Smooth muscle cell of the brain vasculature (primary cell): ENCODE measurements at places on chromosomes 4 and X.

GRCh38 chr4:185524888-185525863 is 10.1 kb downstream of the PDLIM3 start:
- DNase-seq = no peak

- no peak for DNase-seq
These were observed 175.3 kb upstream of the MID1 start for GRCh38 chrX:10795721-10796120.

GRCh38 chr4:73891739-73892405 is 22.7 kb downstream of the CXCL1 start:
- DNase-seq = peak; percentile 78

- no peak for DNase-seq
These were observed 3.6 kb downstream of the APOO start for GRCh38 chrX:23904096-23904495.

GRCh38 chrX:108640817-108641216 is 95.5 kb downstream of the IRS4 start:
- no peak for DNase-seq

DNA sequence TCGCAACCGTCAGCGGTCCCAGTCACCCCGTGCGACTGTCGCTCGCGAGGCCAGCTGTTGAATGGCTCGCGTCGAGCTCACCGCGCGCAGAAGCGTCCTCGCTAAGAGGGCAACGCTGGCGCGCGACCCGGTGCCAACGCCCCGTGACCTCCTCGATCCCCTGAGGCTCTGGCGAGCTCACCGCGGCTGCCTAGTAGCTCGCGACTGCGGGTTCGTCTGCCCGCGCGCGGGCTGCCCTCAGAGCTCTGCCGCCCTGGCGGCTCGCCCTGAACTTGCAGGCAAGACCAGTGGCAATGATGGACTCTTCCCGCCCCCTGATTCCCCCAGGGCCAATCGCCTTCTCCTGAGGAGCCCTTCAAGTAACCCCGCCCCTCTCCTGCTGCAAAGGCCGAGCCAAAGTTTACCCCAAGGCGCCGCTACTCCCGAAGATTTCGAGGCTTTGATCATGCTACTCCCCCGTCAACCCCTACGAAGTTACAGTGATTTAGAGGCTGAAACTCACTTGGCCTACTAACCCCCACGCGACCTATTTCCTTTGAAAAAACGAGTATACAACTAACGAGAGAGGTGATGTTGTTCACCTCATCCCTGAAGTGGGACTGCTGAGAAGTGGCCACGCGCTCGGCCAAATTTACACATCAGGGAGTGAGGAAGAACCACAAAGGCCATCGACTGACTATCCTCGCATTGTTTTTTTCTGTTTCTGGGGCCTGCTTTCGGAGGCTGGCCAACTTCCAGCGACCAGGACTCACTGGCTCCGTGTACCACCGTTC is 37.5 kb downstream of the PGRMC1 start:
- DNase-seq = no peak

- no peak for DNase-seq
These were observed 67.2 kb upstream of the NDP start for GRCh38 chrX:44040406-44040805.

GRCh38 chr4:24657768-24658617 is 73.6 kb upstream of the DHX15 start:
- peak; percentile 13 for DNase-seq

- no peak for DNase-seq
These were observed 37.5 kb downstream of the PHEX start for GRCh38 chrX:22069586-22069985.

DNA sequence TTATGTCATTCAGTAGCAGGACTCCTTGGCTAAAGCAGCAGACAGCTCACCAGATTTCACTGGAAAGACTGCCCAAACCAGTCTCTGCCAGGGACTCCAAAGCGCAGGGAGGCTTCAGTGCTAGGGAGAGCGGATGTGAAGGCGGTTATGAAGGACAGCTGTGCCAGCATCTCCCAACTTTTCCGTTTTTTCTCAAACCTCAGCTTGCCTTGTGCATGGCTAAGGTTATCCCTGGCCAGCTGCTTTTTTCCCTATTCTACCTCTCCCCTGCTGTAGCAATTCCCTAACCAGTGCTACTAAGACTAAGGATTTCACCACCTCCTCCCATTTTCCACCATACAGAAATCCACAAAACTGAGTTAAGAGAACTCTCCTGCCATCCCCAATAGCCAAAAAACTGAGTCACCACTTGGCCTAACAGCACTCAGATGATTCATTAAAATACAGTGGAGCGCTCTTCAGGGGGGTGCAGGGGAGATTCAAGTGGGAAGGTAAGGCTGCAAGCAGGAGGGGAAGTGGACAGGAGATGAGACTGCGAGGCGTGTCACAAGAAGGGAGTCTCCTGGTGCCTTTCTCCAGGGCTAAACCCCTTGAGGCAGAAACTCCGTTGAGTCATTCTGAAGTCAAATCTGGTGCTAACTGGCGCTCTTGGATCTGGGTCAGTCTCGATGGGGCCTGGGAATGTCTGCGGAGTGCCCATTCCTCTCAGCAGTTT is 90.7 kb downstream of the PALLD start:
- DNase-seq = no peak

GRCh38 chr4:77481856-77482255 is 123.8 kb upstream of the CXCL13 start:
- no peak for DNase-seq

- no peak for DNase-seq
These were observed 178.3 kb downstream of the RASL11B start for GRCh38 chr4:53040459-53040815.

DNA sequence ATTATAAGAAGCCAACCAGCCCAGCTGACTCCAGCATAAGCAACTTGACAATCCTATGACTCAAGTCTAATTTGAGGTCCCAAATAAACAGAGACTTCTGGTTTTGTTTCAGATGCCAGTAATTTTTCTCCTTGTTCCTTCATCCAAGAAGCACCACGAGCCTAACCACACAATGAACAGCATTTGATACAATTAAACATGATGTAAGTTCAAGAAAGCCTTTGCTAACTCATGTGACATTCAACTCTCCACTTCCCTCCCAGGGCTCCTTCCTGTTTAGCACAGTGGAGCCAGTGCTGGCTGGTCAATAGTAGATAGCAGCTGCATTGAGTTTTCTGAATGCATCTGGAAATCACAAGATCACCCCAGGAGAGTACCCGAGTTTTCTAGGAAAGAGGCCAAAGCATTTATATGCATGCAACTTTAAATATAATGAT is 206.3 kb downstream of the ARHGAP24 start:
- peak; percentile 63 for DNase-seq

GRCh38 chrX:21623778-21624501 is 34.2 kb downstream of the KLHL34 start:
- no peak for DNase-seq

- DNase-seq = no peak
These were observed 39.0 kb downstream of the PLAC8 start for GRCh38 chr4:83075311-83076095.

GRCh38 chr4:113223001-113223400 is 173.5 kb downstream of the ANK2 start:
- no peak for DNase-seq

DNA sequence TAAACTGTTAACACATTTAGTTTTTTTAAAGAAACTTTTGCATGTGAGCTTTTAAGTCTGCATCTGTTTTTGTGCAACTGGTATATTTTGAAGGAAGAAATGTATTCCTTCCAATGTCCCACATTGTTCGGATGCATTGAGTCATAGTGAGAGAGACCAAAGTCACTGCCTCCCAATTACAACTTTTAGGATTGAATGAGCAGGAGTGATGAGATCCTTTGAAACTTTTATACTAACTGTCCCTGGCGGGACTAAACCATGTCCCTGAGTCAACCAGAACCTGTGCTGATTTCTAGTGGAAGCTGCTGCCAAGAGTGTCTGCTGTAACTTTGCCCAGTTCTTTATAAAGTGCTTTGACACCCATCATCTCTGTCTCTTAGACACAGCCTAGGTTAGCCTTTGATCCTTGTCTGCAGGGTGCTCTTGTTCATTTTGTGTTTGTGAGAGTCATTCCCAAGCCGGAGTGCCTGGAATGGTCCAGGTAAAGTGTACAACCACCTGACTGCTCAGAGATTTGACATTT is 122.7 kb downstream of the ZNF518B start:
- DNase-seq = no peak

DNA sequence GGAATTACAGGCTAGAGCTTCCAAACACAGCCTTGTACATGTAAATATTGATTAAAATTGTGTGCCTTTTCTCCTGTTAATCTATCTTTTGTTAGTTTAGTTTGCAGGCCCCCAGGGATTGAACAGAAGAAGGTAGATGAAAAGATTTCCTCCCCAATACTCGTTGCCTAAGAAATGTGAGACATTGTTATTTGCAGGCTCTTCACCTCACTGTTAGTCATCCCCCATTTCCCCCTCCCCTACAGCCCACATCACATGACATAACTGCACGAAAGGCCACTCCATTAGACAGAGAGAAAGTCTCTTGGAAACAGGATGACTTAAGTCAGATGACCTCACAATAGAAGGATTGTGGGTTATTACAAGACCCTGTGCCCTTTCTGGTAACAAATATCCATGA is 13.3 kb upstream of the MID1 start:
- no peak for DNase-seq

- DNase-seq = no peak
These were observed 247.3 kb downstream of the SPATA18 start for GRCh38 chr4:52298444-52298843.

DNA sequence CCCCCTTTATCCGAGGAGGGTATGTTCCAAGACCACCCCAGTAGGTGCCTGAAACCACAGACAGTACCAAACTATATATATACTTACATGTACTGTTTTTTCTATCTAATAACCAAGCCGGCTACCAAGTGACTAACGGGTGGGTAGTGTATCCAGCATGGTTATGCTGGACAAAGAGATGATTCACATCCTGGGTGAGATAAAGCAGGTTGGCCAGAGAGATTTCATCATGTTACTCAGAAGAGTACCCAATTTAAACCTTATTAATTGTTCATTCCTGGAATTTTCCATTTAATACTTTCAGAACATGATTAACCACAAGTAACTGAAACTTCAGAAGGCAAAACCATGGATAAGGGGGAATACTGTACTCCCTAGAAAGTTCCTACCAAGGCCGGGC is 46.5 kb downstream of the RFC1 start:
- peak; percentile 20 for DNase-seq

DNA sequence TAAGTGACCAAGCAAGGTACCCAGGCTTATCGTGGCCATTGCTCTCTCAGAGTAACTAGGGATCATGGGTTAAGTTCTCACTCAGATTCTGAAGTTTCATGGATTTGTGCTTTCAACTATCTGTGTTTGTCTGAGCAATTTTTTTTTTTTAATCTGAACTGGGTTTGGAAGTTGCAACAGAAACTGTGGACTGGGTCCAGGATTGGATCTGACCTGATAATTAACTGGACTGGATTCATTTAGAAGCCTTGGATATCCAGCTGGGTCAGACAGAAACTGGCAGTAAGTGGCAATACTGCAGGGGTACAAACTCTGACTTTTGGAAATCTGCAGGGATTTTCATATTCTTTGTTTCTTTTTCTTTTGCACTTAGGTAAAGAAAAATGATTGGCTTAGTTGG is 38.7 kb upstream of the FGF2 start:
- no peak for DNase-seq

DNA sequence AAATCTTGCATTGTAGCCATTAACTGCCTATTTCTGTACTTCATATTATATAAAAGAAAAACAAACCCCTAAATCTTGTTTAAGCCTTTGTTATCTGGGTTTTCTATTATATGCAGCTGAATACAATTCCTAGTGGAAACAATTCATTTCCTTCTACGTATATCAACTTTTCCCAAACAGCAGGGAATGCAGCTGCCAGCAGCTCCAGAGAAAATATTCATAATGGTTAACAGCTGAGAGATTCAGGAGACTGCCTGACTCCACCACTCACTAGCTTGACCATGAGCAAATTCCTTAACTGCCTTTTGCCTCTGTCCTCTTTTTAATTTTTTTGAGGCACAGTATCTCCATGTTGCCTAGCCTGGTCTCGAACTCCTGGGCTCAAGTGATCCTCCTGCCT is 146.2 kb downstream of the SPATA18 start:
- no peak for DNase-seq

GRCh38 chrX:121260596-121261240 is 213.3 kb downstream of the GLUD2 start:
- no peak for DNase-seq

- no peak for DNase-seq
These were observed 164.3 kb downstream of the RAPGEF2 start for GRCh38 chr4:159266981-159267868.

DNA sequence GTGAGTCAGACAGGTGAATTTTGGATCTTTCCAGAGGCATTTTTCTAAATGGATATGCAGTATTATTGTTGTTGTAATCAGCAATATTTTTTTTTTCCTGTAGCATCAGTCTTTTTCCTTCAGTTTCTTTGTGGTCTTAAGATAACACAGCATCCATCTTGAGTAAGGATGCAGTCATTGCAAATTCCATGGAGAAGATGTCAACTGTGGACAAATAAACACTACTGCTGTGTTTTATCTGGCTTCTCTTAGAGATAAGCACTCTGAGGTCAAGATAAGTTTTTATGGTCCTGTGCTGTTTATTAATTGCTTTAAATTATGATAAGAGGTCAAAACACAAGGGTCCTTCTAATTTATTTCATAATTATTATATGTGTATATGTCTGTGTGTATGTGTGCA is 1255.7 kb downstream of the ADGRL3 start:
- DNase-seq = no peak

- DNase-seq = no peak
These were observed 326.4 kb downstream of the PPP3CA start for GRCh38 chr4:101020956-101021355.

- DNase-seq = no peak
These were observed 46.4 kb downstream of the SGMS2 start for GRCh38 chr4:107870916-107871786.

- no peak for DNase-seq
These were observed 481.0 kb downstream of the SH2D1A start for GRCh38 chrX:124827258-124827845.

- no peak for DNase-seq
These were observed 51.1 kb upstream of the UNC5C start for GRCh38 chr4:95599777-95600400.

- DNase-seq = no peak
These were observed 1.5 kb downstream of the EREG start for GRCh38 chr4:74366367-74366911.

GRCh38 chr4:37644962-37645361 is 41.2 kb downstream of the RELL1 start:
- no peak for DNase-seq

GRCh38 chr4:176451443-176451842 is 131.7 kb downstream of the SPCS3 start:
- DNase-seq = no peak
